Omental fat pad (tissue), 4 donors: ENCODE measurements at places on chromosomes 16 and 17. TPM values are rescaled to one million over a fixed set of nuclear protein-coding genes. Genes with fewer than 3 reads are reported as not detected.

Gene PPP1R27
- 0.65 TPM for total RNA-seq

- peak; percentile 77 for DNase-seq
Observed at GRCh38 chr17:29778956-29779811, 150.8 kb downstream of the SSH2 start.

DNA sequence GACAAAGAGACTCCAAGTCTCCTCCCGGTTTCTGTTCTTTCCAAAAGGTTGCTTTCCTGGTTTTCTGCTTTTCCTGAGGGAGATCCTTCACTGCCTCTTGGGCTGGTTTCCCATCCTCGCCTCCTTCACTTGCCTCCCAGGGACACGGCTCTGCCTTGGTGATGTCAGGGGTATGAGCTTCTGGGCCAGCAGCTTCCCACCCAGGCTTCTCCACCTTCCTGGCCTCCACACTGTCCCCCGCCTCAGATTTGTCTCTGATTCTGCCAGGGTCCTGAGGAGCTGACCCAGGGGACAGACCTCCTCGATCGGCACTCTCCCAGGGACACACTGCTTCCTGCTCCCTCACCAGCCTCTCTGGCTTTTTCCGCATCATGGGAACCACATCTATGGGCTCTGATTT lies 14.5 kb downstream of the GPR179 start:
- no peak for DNase-seq

Gene CHST5
- not detected for total RNA-seq

Gene WNT9B
- not detected for total RNA-seq

Gene C17orf50
- total RNA-seq: not detected

GRCh38 chr17:35738519-35739133 lies 7.2 kb downstream of the RASL10B start:
- no peak for DNase-seq

Gene RAD51C
- total RNA-seq: 16.6 TPM

DNA sequence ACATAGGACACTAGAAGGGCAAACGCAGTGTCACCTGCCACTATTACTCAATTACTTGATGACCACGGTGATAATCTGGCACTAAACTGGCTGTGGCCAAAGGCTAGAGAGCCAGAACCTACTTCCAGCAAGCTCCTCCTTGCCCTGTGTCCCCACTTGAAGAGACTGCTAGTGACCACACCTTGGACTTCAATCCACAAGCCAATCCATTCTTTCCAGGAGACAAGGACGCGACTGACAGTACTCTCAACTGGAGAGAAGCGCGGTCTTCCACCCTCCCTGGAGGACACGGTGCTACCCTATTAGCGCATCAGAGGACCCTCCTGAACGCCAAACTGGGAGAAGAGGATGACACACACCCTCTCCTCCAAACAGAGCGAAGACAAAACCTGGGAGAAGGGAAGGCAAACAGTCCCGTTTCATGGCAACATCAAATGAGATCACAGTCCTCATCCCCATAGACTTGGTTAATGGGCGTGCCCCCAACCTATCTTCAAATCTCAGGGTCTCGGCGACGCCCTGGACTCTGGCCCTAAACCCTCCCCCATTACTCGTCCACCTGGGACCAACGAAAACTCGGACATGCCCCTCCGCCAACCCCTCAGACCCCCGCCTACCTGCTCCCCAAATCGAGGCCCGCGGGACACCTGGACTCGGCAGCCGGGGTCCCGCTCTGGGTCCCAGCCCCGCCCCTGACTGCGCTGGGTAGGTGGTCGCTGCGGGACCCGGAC lies 508 bp downstream of the FLCN start:
- no peak for DNase-seq
